ENCODE measurements at places on chromosomes 5 and 9.

DNA sequence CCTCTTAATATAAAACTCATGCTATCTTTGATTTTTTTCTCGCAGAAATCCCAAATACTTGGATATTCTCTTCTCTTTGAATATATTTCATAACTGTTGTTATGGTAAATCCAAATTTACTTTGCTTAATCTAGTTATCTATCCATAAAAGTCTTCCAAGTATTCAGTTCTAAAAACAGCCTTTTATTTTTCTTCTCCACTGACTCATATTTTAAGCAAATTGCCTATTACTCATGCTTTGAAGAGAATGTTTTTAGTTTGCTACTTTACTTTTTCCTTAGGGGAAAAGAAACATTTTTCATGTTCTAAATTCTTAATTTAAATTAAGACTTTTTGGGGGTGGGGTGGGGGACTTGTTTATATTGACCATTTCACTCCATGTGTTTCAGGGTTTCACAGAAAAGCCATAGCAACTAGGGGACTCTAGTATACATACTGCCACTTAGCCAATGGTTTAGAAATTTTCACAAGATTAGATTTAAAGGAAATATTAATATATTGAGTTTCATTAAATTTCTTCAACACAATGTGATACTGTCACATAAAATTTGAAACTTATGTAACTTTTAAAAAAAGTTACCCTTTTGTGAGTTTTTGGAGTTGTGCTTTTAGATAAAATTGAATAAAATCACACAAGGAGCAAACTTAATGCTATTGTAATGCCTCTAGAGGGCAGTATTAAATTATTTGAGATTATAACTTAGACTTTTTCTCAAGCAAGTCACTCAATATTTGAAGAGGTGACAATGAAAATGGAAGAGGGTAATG lies 545.8 kb upstream of the ARRDC3 start:
- DNase-seq = no peak

- DNase-seq = no peak
Observed at GRCh38 chr9:134568811-134569210, 72.8 kb upstream of the COL5A1 start.

DNA sequence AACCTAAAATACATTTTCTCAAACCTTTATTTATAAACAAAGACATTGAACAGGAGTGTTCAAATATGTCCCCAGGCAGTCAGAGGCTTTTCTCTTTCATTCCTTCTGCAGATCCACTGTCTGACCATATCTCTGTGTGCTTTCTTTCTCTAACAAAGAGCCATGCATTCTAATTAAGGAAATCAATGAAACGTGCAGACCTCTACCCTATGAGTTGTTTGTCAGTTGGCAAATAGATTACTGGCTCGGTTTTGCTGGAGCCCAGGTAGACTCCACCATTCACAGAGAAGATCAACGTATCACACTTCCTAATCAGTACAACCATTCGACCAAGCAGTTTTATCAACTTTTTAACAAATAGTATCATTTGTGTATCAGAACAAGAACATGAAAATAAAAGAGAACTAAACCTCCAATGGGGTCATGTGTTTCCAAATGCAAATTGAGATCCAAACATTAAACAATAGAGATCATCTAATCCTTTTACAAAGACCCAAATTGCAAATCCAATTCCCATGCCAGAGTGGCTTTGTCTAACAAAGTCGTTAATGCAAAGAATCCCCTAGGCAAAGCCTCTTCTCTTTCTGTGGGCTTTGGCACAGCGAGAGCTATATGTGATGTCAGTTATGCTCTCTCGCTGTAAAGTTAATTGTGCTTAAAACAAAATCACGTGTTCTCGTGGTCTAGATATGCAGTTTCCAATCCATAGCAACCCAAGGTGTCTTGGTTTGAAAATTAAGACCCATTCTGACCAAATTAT lies 16.8 kb downstream of the KLF4 start:
- DNase-seq = no peak

- DNase-seq = peak; percentile 12
Observed at GRCh38 chr5:159206818-159207217, 2.5 kb downstream of the RNF145 start.

DNA sequence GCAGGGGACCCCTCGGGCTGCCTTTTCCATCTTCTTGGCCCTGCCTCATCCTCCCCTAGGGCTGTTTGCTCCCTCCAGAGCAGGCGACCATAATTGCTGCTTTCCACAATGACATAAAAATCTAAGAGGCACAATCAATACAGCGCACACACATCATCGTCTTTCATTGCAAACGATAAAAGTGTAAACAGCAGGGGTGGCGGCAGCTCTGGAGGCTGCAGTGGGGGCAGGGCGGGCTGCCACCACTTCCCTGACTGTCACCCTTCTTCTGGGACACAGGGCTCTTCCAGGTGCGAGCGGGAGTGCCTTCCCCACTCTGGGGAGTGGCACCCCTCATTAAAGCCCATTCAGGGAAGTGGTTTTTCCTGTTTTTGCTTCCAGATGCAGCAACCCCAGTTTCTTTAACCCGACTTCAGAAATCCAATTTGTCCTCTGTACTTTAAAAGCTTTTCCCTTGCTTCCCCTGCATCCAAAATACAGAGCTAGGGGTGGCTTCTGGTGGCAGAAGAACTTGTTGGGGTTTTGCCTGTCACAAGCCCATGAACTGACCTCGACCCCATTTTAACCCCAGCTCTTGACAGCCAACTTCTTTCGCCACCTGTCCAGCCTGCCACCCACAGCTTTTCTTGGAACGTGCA lies 45.7 kb downstream of the TSPAN17 start:
- DNase-seq = no peak

GRCh38 chr5:136134653-136135052 lies 2.0 kb downstream of the SMAD5 start:
- no peak for DNase-seq

- no peak for DNase-seq
Observed at GRCh38 chr9:15641291-15641690, 88.4 kb downstream of the CCDC171 start.

GRCh38 chr5:132635873-132636272 lies 22.1 kb upstream of the IL13 start:
- no peak for DNase-seq

DNA sequence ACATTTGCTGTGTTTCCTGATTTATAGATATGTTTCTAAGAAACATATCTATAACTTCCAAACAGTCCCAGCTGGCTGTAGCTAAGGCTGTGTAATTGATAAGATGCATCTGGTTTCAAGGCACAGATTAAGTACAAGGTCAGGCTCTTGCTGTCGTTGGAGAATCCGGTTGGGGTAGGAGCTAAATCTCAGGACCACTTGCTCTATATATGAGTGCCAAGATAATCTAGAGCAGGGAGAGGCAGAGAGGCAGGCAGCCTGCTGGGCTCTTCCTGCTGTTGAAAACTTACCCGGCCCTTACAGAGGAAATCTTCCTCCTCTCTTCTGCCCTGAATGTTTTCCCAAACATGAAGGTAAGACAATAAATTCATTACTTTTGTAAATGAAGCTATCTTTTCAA lies at the start of gene C7:
Gene C7 (plus strand): TSS at position 234 of the 400 bp plus-strand sequence. CDS start 114 bp downstream, at position 348.
- DNase-seq = no peak

DNA sequence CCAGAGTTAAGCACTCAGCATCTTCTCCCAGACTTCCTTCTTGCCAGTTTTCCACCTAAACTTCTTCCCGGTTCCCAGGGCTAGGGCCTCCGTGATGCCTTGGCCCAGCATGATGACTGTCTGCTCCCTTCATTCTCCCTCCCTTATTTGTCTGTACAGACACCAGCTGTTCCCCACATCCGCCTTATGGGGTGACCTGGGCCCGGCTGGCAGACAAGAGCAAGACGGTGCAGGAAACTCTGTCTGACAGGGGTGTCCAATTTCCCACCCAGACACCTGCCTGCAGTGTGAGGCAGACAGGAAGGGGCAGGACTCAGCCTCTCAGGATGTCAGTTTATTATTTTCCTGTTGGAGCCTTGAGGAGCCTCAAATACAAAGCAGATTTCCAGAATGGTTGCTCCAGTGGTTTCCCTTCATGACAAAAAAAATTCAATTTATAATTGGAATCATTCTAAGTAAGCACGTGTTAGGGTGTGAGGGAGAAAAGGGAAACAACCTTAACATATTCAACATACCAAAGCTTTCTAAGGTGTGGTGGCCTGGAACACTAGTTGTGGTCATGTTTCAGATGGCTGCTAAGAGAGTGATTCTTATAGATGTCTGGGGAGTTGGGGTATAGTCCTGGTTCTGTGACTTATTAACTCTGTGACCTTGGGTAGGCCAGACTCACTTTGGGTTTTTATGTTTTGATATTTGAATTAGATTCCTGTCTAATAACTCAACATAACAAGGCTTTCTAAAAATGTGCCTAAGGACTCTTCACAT lies 234.5 kb downstream of the PAPPA start:
- DNase-seq = peak; percentile 17

- DNase-seq = peak; percentile 86
Observed at GRCh38 chr9:112334432-112334841, 1.0 kb upstream of the PTBP3 start.

DNA sequence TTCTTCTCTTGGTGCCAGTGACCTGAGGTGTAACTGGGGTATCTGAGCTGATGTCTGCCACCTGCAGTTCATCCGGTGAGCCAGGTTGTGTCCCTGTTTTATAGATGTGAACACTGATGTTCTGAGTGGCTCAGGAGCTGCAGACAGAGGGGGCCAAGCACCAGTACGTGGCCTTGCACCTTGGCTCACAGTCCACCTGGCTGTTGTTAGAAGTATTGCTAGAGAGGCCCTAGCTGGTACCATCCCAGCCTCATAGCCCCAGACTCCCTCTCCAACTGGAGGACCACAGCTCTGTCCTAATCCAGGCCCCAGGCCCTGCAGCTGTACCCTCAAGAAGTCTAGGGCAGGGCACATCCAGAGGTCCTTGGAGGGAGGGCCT lies 16.2 kb downstream of the PHF2 start:
- no peak for DNase-seq

DNA sequence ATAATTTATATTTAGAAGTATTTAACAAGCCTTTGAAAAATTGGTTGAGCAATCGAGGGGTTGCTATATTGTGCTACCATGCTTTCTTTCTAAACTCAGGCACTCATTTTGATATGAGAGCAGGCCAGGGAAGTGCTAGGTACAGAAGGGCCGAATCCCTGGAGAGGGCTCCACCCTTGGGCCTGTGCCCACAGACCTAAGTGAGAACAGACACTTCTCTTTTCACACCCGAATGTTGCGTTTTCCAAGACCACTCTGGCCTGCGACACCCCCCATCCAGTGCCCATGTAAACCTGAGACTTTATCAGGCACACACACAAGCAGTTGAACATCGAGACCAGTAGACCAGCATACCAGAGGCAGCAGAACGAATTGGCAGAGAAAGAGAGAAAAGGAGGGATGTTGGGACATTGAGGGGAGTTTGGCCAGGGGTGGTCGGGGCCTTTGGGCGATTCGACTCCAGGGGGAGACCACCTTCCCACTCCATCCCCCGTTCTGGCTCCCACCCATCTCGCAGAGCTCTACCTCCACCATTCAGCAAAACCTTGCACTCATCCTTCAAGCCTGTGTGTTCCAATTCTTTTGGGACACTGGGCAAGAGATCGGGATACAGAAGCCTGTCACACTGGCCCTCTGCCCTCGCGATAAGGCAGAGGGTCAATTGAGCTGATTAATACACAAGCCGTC lies 134.8 kb downstream of the FBXO4 start:
- DNase-seq = no peak

- DNase-seq = no peak
Observed at GRCh38 chr5:97888439-97888838, 705.4 kb upstream of the RIOK2 start.

DNA sequence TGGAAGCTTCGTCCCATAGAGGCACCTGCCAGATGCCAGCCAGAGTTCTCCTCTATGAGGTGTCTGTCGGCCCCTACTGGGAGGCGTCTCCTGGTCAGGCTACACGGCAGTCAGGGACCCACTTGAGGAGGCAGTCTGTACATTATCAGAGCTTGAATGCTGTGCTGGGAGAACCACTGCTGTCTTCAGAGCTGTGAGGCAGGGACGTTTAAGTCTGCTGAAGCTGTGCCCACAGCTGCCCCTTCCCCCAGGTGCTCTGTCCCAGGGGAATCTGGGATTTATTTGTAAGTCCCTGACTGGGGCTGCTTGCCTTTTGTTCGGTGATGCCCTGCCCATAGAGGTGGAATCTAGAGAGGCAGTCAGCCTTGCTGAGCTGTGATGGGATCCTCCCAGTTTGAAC lies 70.8 kb downstream of the NDUFS4 start:
- DNase-seq = no peak

DNA sequence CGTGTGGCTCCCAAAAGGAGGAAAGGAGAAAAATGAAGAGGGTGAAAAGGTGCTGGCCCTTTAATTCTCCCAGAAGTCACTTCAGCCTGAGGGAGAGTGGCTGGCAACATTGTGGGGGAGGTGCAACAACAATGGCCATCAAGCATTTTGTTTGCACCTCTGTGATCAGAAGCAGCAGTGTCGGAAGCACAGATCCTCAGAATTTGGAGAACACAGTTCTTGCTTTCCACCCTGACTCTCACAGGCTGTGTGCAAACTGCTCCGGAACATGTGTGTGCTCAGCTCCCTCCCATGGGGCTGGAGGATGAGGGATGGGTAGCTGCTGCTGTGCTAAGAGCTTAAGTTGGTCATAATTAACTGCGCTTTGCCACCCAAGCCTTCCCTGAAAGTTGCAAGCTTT lies 127.1 kb downstream of the DPYSL3 start:
- DNase-seq = no peak

- DNase-seq = no peak
Observed at GRCh38 chr9:10045598-10045997, 567.2 kb downstream of the PTPRD start.

DNA sequence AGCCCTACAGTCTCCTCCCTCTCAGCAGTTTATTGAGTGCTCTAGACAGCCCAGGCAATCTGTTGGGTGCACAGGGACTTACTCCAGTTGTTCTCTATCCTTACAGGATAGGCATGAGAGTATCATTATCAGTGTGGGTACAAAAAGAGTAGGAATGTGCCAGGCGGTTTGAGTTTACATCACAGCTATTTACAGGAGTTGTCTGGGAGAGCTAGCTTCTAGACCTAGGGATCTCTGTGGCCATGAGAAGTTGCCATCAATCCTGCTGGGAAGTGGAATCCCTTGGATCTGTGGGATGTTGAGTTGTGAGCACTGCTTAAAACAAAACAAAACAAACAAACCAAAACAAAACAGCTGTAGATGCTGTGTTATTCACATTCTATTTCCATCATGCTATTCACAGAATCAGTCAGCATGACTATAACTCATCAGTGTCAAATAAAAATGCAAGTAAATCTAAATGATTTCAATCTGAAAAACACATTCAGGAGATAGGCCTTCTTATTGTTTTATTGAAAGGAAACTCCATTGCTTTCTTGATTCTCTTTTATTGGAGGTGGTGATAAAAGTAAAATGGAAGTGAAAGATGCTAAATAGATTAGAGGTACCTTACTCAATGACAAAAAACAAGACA lies 552.4 kb upstream of the ZNF608 start:
- DNase-seq = no peak

- no peak for DNase-seq
Observed at GRCh38 chr5:41973087-41973486, 48.0 kb downstream of the FBXO4 start.

- DNase-seq = no peak
Observed at GRCh38 chr9:94554078-94554438, 825 bp upstream of the PCAT7 start.

DNA sequence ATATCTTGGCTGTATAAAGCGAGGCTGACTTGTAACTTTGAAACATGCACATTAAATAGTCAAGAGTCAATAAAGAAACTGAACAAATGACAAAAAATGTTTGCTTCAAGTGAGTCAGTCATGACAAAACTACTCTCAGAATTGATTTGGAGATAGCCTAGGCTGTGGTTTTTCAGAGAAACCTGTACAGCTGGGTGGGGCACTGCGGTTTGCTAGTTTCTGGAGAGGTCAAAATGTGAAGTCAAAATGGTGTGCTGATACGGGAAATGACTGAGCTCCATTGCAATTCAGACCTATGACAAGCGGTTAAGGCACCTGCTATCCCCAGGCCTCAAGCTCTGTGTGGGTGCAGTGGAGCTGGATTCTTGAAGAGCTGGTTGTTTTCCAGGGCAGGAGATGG lies 10.3 kb upstream of the CD180 start:
- DNase-seq = peak; percentile 99
